ENCODE measurements at places on chromosomes 11 and 22.

DNA sequence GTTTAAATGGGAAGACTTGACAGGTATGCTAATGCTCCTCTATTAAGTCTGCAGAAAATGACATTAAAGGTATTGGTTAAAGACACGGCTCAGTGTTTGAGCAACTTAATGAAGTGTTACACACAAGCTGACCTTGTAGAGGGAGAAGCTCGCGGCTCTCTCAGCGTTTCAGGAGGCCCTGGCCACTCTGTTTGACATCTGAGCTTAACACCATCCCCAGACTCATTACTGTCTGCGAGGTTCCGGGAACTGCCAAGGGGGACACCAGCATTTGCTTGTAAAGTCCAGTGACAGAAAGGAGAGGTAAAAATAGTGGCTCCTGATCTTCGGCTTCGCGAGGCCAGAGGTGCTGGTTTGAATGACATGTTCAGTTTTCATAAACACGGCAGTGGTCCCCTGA is 540.7 kb upstream of the CADM1 start:
- no peak for DNase-seq

DNA sequence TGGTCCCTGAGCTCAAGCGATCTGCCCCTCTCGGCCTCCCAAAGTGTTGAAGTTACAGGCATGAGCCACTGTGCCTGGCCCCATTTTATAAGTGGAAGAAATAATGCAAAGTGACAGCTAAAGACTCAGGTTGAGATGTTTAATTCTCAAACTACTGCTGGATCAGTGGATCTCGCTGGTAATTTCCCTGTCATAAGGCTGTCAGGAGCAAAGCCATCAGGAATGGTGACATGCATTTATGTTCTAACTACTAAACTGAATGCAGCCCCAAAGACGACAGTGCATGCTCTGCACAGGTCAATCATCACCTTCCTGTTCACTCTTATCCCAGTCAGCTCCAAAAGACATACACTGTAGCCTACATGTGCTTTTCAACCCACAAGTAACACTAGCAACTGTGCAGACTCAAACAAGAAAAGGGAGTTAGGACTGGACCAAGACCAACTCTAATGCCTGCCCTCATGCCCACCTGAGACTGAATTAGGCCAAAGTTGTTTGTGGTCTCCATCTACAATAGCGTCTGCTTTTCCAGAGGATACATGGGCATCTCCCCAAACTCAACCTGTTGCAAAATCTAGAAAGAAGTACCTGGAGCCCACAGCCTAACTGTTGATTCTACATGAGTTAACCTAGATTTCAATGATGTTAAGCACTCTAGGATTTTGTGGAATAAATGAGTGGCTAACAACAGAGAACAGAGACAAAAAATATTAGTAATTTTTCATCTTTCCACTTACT is 14.8 kb downstream of the TMEM216 start:
- DNase-seq: no peak

DNA sequence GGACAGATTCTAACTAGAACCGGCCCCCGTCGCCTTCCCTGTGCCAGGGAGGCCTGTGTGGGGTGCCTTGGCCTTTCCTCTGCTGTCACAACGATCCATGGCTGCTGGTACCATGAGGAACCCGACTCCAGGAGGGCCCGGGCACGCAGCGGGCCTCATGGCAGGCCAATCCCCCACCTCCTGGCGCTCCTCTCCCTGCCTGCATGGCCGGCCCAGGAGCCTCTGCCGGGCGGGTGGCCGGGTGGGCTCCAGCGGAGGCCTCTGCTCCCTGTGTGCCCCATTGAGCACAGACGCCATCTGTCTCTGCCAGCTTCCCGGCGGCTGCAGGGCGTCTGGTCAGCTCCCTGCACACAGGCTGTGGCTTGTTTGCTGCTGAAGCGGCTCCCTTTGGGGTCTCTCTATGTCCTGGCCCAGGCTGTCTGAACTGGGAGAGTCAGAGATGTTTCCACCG is 86.5 kb downstream of the MYEOV start:
- DNase-seq: no peak

DNA sequence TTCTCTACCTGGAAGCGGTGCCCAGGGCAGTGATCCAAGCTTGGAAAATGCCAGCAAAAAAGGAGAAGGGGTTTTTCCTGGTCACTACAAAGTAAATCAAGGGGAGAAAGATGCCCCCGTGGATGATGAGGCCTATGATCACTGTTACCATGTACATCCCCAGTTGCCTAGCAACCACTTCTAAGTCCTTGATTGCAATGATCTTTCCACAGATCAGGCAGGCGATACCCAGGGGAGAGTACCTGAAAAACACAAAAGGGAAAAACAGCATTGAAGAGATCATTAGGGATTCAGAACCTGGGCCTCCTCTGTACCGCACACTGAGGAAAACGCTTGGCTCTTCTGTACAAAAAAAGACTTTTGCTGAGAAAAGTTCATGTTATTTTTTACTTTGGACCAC is 127.1 kb downstream of the SLC1A2 start:
- no peak for DNase-seq

GRCh38 chr22:48335442-48336139 is 1492.1 kb downstream of the BRD1 start:
- no peak for DNase-seq

DNA sequence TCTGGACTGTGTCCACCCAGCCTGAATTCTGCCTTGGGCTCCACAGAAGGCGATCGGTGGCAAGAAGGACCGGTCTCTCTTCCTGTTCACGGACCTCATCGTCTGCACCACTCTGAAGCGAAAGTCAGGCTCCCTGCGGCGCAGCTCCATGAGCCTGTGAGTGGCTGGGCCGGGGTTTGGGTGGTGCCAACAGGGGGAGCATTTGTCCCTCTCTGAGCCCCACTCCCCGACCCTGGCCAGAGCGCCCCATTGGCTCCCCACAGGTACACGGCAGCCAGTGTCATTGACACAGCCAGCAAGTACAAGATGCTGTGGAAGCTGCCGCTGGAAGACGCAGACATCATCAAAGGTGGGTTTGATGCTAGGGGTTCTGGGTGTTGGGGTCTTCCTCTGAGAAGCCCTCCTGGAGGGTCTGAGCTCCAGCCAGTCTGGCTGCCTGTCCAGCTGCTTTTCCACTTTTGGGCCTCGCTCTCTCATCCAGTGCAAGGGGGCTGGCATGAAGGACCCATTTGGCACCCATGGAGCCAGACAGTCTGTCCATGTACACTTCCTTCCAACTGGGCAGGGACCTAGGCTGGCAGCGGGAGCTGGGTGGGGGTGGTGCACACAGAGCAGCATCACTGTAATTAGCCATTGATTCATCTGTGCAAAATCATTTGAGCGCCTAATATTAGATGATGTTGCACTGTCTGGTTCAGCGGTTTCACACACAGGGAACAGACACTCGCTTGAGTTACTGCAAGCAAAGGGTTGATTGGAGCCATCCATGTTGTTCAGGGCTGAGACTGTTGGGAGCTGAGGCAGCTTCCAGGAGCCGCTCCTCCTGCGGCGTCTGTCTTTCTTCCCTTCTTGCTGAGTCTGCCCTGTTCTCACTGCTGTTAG is 19.0 kb upstream of the RELT start:
- DNase-seq: no peak

DNA sequence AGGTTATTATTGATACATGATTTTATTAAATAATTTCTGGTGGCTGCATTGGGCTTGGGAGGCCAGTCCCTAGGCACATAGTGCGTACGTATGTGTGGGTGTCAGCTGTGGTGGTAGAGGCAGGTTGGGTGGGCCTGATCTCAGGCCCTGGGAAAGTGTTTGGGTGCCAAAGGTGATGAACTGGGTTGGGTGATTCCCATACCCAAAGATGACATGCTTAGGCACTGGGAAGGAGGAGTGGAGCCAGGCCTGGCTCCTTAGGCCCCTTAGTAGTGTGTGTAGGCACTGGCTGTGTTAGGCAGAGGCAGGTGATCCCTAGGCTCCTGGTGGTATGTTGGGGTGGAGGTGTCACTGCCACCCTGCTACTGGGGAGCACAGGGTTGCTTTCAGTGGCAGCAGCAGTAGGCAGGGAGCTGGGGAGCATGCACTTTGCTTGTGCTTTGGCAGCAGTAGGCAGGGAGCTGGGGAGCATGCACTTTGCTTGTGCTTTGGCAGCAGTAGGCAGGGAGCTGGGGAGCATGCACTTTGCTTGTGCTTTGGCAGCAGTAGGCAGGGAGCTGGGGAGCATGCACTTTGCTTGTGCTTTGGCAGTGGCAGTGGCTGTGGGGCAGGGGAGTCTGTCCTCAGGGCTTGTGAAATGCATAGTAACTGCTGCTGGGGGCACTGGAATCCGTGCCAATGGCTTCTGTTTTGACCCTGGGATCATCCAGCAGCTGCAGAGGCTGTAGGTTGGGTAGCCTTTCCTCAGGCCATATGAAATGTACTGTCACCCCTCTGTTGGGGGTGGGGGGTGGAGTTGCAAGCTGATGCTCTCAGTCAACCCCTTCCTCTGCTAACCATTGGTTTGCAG is 84.4 kb downstream of the RRM1 start:
- no peak for DNase-seq

- no peak for DNase-seq
Measured at GRCh38 chr11:35200811-35201341, 61.9 kb downstream of the CD44 start.

- DNase-seq: no peak
Measured at GRCh38 chr11:86765203-86765602, 35.1 kb upstream of the PRSS23 start.

- DNase-seq: no peak
Measured at GRCh38 chr11:9214765-9215164, 50.4 kb downstream of the DENND5A start.

GRCh38 chr22:25143156-25144076 is 56.2 kb upstream of the CRYBB3 start:
- DNase-seq: no peak

DNA sequence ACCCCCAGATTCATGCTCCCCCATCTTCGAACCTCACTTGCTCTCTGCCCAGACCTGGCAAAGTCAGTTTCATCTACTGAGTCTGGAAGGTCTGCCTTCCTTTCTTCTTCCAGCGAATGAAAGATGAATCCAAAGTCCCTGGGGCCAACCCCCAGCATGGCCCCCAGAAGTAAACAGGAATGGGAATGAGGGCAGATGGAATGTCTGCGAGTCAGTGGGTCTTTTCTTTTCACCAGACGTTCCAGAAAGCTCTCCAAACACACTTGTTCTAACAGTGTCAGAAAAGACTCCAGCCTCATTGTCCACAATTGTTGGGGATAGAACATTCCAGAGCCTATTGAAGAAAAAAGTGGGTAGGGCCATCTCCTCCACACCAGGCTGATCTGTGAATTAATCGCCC is 28.6 kb downstream of the RIBC2 start:
- DNase-seq: no peak

DNA sequence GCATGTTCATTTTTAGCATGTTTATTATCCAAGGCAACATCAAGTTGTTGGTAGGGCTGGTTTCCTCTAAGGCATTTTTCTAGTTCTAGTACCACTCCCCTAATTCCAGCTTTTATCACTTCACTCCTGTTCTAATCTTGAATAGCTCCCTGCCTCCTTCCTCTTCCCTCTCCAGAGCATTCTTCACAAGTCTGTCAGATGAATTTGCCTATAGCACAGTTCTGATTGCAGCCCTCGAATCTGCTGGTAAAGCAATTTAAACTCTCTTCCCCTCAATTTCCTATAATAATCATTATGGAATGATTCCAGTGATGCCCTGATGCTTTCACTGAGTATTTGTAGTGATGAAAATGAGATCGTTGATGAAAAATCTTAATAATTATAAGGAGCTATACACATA is 43.3 kb downstream of the CLMP start:
- no peak for DNase-seq

DNA sequence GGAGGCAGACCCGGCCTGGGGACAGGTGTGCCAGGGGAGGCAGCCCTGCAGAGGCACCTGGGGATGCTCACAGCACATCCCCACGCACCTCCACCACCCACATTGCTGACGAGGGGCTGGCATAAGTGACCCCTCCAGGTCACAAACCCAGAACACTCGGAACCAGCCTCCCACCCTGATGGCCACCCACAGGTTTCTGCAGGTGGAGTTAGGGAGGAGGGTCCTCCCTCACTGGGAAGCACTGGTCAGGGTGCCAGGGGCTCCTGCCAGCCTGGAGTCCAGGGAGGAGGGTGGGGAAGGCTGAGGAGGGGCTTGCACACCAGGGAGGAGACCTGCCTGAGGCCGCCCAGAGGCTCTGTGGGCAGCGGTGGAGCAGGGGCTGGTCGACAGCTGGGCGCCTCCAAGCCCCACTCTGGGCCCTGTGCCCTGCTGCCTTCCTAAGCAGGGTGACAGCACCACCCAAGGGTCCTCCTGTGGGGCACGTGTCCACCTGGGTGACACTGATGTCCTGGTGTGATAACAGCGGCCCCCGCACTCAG is 51.0 kb upstream of the CARS1 start:
- DNase-seq: no peak

DNA sequence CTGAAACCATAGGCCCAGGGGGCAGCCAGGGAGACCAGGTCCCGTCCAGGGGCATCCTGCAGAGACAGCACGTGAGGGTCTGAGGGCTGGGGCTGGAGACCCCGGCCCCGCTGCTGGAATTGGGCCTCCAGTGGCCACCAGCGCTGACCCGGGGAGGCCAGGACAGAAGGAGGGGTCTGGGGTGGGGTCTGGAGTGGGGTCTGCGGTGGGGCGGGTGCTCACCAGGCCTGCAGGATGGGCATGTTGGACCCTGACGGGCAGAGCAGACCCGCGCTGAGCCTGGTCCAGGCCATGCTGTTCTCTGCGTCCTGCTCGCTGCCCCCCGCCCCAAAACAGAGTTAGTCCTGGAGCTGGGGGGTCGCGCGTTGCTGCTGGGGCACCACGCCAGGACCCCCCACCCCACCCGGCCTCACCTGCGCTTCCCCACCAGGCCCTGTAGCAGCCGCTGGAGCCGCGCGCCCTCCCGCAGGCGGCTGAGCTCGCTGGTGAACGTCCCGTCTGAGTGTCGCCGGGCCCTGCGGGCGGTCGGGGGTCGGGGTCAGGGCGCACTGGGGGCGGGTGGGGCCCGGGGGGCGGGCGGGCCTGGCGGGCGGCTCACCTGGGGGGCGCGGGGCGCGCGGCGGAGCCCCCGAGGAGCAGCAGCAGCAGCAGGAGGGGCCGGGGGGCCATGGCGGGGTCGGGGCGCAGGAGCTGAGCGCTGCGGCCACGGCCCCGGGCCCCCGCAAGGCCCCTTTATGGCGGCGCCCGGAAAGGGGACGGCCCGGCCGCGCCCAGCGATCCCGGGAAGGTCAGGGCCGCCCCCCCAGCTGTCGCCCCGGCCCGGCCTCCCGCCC is at the start of gene SCT:
Gene SCT (minus strand): TSS at position 707 of the 833 bp plus-strand sequence. CDS start 38 bp downstream, at position 669.
- DNase-seq: no peak

GRCh38 chr11:128940603-128941002 is 2.1 kb downstream of the TP53AIP1 start:
- DNase-seq: no peak

Measured in T-cell (primary cell).